Psoas muscle (tissue), 8 donors: ENCODE measurements at places on chromosomes 16 and 17. TPM values are rescaled to one million over a fixed set of nuclear protein-coding genes. Genes with fewer than 3 reads are reported as not detected.
A peak's percentile ranks its signal among the peaks of the same experiment; 100 is the strongest.

C1QL1 gene
- not detected for total RNA-seq

STX1B gene
- 0.64 TPM for total RNA-seq

DNA sequence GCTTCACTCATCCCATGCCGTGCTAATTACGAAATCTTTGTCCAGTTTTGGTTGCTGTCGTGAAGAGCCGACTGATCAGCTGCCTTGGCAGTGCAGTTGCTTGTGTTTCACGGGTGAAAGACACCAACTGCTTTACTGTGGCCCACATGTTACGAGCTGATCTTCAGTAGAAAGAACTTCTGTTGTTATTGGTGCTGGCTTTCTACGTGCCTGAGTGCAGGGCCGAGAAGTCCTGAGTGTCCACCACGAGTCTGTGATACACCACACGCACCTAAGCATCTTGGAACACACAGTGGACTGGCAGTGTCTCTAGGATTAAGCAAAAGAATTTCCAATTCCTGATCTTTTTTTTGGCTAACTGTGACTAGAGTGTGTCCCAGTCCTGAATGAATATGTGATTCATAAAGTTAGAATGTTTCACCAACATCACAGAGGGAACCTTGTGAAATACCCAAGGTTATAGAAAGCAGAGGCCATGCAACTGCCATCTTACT lies 70.4 kb upstream of the CLEC18A start:
- no peaks in the 10 kb centered on the region for H3K27me3 ChIP-seq
- no peak overlapping the region for H3K27ac ChIP-seq
- no peak overlapping the region for H3K4me3 ChIP-seq

KRTAP2-1 gene
- not detected for total RNA-seq

DNA sequence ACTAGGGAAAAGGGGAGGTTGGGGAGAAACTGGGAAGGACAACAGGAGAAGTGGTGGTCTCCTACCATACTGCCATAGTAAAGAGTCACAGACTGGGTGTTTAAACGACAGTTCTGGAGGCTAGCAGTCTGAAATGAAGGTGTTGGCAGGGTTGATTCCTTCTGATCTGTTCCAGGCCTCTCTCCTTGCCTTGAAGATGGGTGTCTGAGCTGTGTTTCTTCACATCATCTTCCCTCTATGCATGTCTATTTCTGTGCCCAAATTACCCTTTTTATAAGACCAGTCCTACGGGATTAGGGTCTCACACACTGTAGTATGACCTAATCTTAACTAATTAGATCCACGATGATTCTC lies 79.8 kb upstream of the TMEM97 start:
- H3K27me3 ChIP-seq = no peaks in the 10 kb centered on the region
- no peak overlapping the region for H3K4me3 ChIP-seq
- H3K4me1 ChIP-seq = no peaks in the 10 kb centered on the region
- no peak for DNase-seq
- H3K27ac ChIP-seq = no peak overlapping the region

DNA sequence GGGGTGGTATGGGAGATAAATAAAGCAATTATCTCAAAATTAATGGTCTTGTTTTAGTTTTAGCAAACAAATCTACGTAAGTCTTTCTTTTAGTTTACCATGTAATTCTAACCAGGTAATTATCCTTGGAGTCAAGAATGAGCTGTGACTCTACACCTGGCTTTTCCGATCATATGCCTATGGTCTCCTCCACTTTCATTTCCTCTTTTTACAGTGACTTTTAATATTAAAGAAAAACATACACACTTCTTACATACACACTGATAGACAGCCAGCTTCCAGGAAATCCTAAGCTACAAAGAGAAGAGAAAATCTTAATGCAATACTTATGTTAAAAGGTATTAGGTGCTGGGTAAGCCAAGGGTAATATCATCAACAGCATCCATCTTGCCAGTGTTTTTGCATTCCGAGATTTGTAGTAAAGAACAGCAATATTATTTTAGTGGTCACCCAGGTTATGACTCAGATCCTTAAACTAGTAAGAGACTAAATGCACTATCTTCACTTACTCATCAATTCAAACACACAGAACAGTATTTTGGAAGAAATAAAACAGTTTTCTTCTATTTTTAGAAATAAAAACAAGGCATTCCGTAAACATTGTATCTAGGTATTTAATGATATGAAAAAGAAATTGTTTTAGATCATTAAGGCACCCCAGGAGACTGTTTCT lies 4.4 kb upstream of the IRX5 start:
- H3K27me3 ChIP-seq = no peaks in the 10 kb centered on the region
- no peaks in the 10 kb centered on the region for H3K36me3 ChIP-seq
- H3K27ac ChIP-seq = peak overlapping the region; percentile 97
- DNase-seq = no peak

DNA sequence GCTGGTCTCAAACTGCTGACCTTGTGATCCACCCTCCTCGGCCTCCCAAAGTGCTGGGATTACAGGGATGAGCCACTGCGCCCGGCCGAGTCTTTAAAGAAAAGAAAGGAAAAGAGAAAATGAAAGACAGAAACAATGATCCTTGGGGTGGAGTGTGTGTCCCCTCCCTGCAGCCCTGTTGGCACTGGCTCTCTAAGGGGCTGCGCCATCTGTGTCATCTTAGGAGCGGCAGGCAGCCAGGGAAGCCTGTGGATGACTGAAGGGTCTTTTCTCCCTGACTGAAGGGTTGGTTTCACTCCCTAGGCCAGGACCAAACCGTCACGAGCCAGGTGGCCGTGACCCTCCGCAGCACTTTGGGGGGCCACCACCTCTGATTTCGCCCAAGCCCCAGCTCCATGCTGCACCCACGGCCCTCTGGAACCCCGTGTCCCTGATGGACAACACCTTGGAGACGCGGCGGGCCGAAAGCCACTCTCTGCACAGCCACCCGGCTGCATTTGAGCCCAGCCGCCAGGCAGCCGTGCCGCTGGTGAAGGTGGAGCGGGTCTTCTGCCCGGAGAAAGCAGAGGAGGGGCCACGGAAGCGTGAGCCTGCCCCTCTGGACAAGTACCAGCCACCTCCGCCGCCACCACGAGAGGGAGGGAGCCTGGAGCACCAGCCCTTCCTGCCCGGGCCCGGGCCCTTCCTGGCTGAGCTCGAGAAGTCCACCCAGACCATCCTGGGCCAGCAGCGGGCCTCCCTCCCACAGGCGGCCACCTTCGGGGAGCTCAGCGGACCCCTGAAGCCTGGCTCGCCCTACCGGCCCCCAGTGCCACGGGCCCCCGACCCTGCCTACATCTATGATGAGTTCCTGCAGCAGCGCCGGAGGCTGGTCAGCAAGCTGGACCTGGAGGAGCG lies 27.7 kb downstream of the GINS2 start:
- peaks cover 5% of the 10 kb centered on the region for H3K36me3 ChIP-seq
- no peak overlapping the region for H3K27ac ChIP-seq
- peaks cover 15% of the 10 kb centered on the region for H3K4me1 ChIP-seq
- H3K27me3 ChIP-seq = no peaks in the 10 kb centered on the region
- H3K4me3 ChIP-seq = no peak overlapping the region
- no peak for DNase-seq

DNA sequence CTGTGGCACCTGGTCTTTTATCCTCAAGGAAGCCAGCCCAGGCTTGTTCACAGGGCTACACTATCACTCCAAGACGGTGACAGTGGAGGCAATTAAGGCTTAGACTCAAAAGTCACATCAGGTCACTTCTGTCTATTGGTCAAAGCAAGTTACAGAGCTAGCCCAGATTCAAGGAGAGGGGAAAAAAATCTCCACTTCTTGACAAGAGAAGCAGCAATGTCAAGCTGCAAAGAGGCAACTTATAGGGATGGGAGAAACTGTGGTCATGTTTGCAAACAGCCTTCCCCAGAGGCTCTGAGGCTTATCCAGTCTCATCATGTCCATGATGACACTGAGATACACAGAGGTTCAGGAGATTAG lies 31.6 kb downstream of the SERPINF1 start:
- H3K27me3 ChIP-seq = no peaks in the 10 kb centered on the region
- peaks cover 52% of the 10 kb centered on the region for H3K4me1 ChIP-seq
- no peak for DNase-seq
- peaks cover 11% of the 10 kb centered on the region for H3K36me3 ChIP-seq

RFFL gene
- total RNA-seq = 30.6 TPM

- no peak overlapping the region for H3K27ac ChIP-seq
- H3K4me1 ChIP-seq = no peaks in the 10 kb centered on the region
- H3K36me3 ChIP-seq = no peaks in the 10 kb centered on the region
Observed at GRCh38 chr17:66892246-66892645, 57.3 kb downstream of the CACNG5 start.

- no peak overlapping the region for H3K27ac ChIP-seq
- DNase-seq = no peak
- no peaks in the 10 kb centered on the region for H3K4me1 ChIP-seq
- H3K27me3 ChIP-seq = no peaks in the 10 kb centered on the region
Observed at GRCh38 chr16:12535535-12536411, 267.9 kb downstream of the CPPED1 start.

- H3K36me3 ChIP-seq = peaks cover 14% of the 10 kb centered on the region
- DNase-seq = peak; percentile 79
Observed at GRCh38 chr16:11796227-11797165, 562 bp downstream of the ZC3H7A start.

DNA sequence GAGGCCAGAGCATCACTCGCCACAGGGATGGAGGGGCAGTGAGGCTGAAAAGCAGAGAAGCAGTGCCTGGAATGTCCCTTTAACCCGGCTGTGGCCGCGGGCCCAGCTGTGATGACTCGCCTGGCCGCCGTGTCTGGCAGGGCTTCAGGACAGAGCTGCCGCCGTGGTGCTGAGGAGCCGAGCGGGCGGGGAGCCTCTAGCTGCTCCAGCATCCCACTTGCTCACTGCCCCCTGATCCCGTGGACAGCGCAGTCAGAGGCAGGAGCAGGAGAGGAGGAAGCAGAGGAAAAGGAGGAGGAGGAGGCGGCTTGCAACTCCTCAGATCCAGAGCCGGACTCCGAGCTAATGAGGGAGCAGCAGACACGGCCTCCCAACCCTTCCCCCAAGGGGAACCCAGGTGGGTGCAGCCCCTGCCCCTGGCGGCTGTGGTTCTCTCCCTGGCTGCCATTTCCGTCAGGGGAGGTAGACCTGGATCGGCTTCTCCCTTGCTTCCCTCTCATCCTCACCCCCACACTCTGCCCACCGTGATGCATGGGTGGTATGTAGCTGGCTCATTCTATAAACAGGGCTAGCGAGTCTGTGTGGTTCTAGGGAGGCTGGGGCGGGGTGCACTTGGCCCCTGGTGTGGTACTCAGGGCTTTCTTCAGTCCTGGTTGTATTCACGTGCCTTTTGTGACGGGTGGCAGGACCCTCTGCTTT lies 165.7 kb downstream of the CMIP start:
- no peaks in the 10 kb centered on the region for H3K27me3 ChIP-seq
- no peaks in the 10 kb centered on the region for H3K36me3 ChIP-seq
- H3K4me3 ChIP-seq = peak overlapping the region; percentile 6
- H3K4me1 ChIP-seq = peaks cover 11% of the 10 kb centered on the region
- H3K27ac ChIP-seq = no peak overlapping the region

- DNase-seq = no peak
- H3K4me3 ChIP-seq = no peak overlapping the region
- H3K27ac ChIP-seq = no peak overlapping the region
- H3K4me1 ChIP-seq = no peaks in the 10 kb centered on the region
Observed at GRCh38 chr16:74749291-74750055, 25.1 kb downstream of the FA2H start.

LRRC37A gene
- total RNA-seq = 2.2 TPM

GRCh38 chr16:86523166-86523740 lies 12.9 kb downstream of the FOXF1 start:
- no peaks in the 10 kb centered on the region for H3K4me1 ChIP-seq
- peaks cover 17% of the 10 kb centered on the region for H3K27me3 ChIP-seq
- no peak overlapping the region for H3K27ac ChIP-seq
- peak; percentile 32 for DNase-seq

- peaks cover 32% of the 10 kb centered on the region for H3K36me3 ChIP-seq
- peaks cover 17% of the 10 kb centered on the region for H3K4me1 ChIP-seq
- H3K27me3 ChIP-seq = peaks cover 3% of the 10 kb centered on the region
- DNase-seq = no peak
Observed at GRCh38 chr17:39981207-39981741, 667 bp downstream of the PSMD3 start.

KRTAP4-3 gene
- total RNA-seq = not detected

FN3K gene
- 5.9 TPM for total RNA-seq

DNA sequence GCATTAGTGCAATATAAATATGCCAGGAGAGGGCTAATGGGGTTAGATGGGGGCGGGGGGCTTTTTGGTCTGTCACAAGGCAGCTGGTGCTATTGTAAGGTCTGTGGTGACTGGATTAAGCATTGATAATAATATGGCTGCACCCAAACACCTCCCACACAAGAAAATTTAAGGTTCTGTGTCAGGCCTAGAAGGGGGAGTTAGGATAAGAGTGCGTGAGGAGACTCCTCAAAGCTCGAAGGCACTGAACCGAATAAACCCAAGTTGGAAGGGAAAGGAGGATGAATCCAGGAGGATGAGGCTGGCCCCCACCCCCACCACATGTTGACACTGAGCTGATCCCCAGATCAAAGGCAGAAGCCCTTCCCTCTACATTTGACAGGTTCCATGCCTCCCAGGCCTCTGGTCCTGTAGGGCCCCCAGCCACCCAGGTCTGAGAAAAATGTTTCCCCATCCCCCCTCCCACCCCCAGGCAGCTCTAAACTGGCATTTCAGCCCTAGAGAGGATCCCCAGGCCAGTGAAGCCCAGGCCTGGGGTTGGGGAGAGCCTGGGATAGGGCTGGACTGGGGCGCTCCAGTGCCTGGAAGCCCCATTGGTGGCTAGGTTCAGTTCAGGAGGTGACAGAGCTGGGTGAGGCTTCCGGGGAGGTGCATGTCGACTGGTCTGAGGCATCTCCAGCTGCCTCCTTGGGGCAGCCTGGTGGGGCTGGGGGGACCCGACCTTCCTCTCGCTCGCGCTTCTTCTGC lies 1.7 kb downstream of the HOXB1 start:
- H3K27me3 ChIP-seq = no peaks in the 10 kb centered on the region
- H3K4me3 ChIP-seq = no peak overlapping the region
- DNase-seq = no peak
- no peak overlapping the region for H3K27ac ChIP-seq

- no peak overlapping the region for H3K4me3 ChIP-seq
- DNase-seq = no peak
Observed at GRCh38 chr16:17532338-17532995, 61.7 kb upstream of the XYLT1 start.

GRCh38 chr16:49855822-49856671 lies at the start of gene ZNF423:
ZNF423 (minus strand) TSS chr16:49856112; CDS start chr16:49855774, 338 bp downstream.
- DNase-seq = peak; percentile 63
- peaks cover 26% of the 10 kb centered on the region for H3K4me1 ChIP-seq
- H3K4me3 ChIP-seq = peak within 1 kb of the TSS; percentile 74
- H3K27me3 ChIP-seq = no peaks in the 10 kb centered on the region
- peak within 1 kb of the TSS; percentile 90 for H3K27ac ChIP-seq

- no peak overlapping the region for H3K27ac ChIP-seq
- H3K4me3 ChIP-seq = no peak overlapping the region
- peaks cover 22% of the 10 kb centered on the region for H3K4me1 ChIP-seq
- no peak for DNase-seq
- no peaks in the 10 kb centered on the region for H3K27me3 ChIP-seq
- H3K36me3 ChIP-seq = peaks cover 57% of the 10 kb centered on the region
Observed at GRCh38 chr17:42118545-42118944, 2.6 kb downstream of the KAT2A start.
